ENCODE measurements at places on chromosomes 16 and 17. TPM values are rescaled to one million over a fixed set of nuclear protein-coding genes. Genes with fewer than 3 reads are reported as not detected.

NTN1 gene
- total RNA-seq = 8.8 TPM

TIMP2 gene
- 262 TPM for total RNA-seq

GPS2 gene
- total RNA-seq = 239 TPM

CFAP52 gene
- 19.5 TPM for total RNA-seq

ADAD2 gene
- total RNA-seq = 98.4 TPM

NPIPA1 gene
- 173 TPM for total RNA-seq

Data from testis (tissue), 5 donors.